T-cell (primary cell): ENCODE measurements at places on chromosomes 3 and 15. TPM values are rescaled to one million over a fixed set of nuclear protein-coding genes. Genes with fewer than 3 reads are reported as not detected.

GRCh38 chr3:2944628-2945027 lies 165.5 kb downstream of the IL5RA start:
- no peak for DNase-seq

- no peak for DNase-seq
Observed at GRCh38 chr3:13762906-13763305, 117.0 kb downstream of the WNT7A start.

GRCh38 chr15:74620636-74621545 lies 5.3 kb downstream of the CLK3 start:
- DNase-seq = peak; percentile 66

GRCh38 chr3:175073219-175073905 lies 214.2 kb downstream of the NAALADL2 start:
- no peak for DNase-seq

GRCh38 chr15:40747685-40748631 lies 7.1 kb downstream of the RMDN3 start:
- no peak for DNase-seq

DNA sequence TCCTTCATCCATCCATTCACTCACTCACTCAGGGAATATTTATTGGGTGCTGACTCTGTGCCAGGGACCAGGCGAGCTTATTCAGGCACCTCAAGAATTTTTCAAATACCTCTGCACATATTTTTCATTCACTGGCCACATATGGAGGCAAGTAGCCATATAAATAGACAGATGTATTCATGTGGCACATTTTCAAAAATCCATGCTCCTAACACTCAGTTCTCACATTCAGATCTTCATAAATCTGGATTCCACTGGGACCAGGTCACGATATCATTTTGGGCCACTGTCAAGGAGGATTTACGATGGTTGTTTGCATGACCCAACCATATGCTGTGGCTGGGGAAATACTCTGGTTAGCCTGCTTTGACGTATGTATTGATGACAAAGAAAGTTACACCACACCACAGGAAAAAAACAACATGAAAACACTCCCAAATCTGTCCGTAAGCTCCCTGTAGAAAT lies 241.8 kb upstream of the LRTM1 start:
- no peak for DNase-seq

DNA sequence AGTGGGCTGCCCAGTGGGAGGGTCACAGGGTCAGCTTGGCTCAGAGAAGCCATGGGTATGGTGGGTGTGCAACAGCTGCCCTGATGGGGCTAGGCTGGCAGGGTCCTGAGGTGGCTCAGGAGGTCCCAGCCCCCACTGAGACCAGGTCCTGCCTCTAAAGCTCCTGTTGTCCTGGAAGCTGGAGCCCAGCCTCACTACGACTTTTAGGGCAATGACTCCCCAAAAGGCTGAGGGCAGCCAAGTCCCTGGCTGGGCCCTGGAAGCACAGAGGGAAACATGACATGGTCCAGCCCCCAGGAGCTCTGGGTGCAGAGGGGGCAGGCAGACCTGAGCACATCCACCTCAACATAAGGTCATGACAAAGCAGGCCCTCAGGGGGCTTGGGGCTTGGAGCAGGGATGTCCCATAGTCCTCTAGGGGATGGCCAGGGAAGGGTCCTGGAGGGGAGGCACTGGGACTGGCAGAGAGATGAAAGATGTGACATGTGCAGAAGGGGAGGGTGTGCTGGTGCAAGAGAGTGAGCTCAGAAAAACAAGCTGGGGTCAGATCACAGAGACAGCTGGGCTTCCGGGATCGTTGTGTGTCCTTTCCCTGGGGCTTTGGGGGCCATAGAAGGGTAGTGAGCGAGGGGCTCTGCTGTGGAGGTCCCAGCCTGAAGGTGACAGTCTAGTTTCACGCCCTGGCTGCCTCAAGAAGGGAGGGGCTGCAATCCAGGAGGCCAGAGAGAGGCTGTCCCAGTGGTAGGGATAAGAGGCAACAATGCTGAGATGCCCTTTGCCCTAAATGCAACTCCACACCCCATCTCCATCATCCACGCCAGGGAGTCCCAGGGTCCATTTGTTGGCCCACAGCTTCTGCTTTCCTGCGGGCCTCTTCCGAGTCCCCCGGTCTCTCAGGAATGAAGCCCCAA lies 639 bp upstream of the ITIH3 start:
- DNase-seq = no peak

DNA sequence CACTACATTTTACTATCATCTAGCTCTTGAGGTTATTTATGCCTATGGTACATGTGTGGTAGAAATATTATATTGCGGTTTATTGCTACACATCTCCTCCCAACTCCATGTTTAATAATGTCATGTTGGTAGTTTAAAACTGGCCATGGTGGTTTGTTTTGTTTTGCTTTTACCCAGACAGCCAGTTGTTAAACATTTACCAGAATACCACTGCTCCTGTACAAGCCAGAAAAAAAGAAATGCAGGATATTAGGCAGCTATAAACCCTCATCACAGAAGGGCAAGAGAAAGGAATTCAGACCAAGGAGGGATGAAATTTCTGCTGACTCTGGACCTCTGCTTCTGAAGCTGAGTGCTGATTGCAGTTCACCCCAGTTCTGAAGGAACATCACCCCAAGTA lies 451.8 kb upstream of the IL12A start:
- no peak for DNase-seq

DNA sequence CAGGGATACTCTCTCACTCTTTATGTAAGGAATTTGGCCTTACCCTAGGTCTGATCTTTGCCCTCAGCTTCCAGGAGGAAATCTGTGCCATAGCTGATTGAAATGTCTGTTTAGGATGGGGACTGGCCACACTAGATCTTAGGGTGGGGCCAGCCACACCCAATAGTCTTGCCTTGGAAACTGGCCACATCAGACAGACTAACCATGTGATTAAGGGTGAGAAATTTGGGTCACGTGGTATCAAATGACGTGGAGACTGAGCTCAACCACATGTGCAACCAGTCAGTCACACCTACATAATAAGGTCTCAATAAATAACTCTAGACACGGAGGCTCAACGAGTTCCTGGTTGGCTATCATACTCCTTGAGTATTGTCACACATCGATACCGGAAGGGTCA lies 113.5 kb downstream of the CNTN3 start:
- no peak for DNase-seq

- DNase-seq = no peak
Observed at GRCh38 chr15:68382286-68383007, 49.5 kb downstream of the ITGA11 start.

DNA sequence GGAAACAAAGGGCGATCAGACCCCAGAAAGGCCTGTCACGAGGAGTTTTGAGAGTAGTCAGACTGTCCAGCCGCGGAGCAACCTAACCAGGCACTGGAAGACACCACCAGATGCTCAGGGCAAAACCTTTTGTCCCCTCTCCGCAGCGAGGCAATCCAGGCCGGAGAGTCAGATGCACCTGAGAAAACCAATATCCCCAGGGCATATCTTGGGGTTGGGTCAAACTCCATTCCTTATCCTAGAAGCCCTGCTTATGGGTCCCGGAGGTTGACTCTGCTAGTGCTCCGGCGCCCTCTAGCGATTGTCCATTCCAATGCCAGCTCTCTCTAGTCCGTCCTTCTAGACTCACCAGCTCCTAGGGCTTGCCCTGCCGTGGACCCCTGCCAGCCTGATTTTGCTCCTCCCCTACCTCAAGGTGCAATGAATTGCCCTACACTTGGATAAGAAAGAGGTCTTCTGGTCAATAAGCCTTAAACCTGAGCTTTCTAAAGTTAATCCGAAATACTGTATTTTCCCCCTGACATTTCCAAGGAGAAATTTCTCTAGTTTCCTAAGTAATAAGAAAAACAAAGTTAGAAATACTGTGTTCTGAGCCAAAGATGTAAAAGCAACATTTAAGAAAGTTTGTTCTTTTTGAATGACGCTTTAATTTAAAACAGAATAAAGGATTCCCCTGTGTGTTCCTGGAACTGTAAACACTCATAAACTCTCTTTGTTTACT lies 5.5 kb downstream of the CPNE4 start:
- peak; percentile 1 for DNase-seq

DNA sequence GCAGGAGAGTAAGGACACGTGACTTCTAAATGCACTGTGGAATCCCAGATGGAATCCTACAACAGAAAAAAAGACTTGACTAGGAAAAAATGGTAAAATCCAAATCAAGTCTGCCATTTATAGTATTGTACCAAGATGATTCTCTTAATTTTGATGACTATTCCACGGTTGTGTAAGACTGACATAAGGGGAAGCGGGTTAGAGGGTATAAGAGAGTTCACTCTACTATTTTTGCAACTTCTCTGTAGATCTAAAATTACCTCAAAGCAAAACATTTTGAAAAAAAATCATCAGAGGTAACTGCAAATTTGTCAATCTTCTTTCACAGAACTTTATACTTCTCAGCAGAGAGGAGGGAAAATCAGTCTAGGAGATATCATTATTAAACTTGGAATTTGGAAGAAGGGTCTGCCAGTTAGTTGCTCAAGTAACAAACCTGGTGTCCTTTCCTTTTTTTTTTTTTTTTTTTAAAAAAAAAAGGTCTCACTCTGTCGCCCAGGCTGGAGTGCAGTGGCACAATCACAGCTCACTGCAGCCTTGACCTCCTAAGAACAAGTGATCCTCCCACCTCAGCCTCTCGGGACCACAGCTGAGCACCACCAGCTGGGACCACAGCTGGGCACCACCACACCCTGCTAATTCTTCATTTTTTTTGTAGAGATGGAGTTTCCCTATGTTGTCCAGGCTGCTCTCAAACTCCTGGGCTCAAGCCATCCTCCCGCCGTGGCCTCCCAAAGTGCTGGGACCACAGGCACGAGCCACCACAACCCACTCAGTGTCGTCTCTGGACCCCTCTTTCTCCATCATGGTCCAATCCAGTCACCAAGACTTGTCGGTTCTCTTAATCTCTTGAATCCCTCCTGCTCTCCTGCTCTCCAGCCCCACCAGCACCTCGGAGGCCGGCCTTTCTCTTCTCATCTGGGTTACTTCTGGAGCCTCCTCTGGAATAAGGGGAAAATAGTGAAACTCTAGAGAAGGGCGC lies 14.9 kb upstream of the HES1 start:
- DNase-seq = no peak

GRCh38 chr3:18987862-18988447 lies 160.4 kb upstream of the KCNH8 start:
- DNase-seq = no peak

DNA sequence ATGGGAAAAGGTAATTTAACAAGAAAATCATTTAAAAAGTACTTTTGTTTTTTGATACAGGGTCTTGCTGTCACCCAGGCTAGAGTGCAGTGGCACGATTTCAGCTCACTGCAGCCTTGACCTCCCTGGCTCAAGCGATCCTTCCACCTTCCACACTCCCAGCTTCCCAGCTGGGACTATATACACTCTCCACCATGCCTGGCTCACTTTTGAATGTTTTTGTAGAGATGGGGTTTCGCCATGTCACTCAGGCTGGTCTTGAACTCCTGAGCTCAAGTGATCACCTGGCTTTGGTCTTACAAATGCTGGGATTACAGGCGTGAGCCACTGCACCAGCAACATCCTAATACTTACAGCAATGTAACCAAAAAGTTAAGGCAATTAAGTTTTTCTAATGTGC lies 3.5 kb upstream of the ZBTB11 start:
- DNase-seq = no peak

GRCh38 chr3:14418296-14419250 lies 16.2 kb downstream of the SLC6A6 start:
- no peak for DNase-seq

DNA sequence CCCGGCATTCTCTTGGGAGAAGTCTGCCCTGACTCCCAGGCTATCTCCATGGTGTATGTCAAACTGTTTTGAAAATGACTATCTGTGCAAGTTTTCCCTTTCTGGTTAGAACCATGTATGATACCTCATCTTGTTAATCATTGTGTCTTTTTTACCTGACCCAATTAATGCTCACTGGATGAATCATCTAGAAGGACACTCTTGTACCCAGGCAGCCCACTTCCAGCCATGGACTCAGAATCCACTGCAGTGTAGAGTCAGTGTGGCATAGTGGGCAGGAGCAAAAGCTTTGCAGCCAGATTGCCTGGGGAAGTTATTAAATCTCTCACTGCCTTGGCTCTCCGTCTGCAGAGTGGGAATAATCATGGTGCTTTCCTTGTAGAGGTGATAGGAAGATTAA lies 1.2 kb downstream of the FAM3D start:
- no peak for DNase-seq

GRCh38 chr3:189277711-189278110 lies 105.9 kb downstream of the TPRG1 start:
- no peak for DNase-seq

- no peak for DNase-seq
Observed at GRCh38 chr15:51244423-51244869, 94.0 kb downstream of the CYP19A1 start.

GRCh38 chr3:70753572-70753971 lies 441.1 kb upstream of the MDFIC2 start:
- DNase-seq = no peak

GRCh38 chr3:43893727-43894126 lies 203.0 kb downstream of the ABHD5 start:
- DNase-seq = no peak

DNA sequence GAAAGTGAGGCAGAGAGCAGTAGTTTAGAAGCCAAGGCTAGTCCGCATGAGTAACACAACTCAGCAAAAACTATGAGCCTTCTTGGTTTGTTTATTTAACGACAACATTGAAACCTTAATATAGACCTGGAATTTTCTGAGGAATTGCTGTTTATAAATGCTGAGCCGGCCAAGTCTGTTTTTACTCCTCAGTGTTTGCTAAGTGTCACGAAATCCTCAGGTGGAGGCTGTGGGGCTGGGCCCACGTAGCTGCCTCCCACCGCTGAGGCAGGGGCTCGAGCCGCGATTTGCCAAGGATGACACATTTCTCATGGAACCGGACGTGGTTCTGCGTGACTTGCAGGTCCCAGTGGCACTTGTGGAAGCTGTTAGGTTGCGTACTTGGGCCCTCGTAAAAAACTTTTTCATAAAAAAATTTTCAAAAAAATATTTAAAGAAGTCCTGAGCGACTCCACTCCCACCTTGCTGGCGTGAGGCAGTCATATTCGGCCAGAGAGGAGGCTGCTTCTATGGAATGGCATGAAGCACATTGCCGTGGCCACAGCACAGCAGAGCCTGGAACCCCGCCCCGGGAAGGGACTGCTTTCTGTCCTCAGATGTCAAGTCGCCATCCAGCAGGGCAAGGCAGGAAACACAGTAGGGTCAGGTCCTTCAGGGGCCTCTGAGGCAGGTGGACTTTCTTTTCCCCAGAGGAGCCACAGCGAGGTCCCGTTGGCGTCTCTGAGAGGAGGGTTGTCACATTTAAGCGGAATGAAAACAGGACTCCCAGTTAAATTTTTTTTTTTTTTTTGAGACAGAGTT lies 64.8 kb upstream of the PCSK6 start:
- no peak for DNase-seq

- no peak for DNase-seq
Observed at GRCh38 chr15:39598958-39599845, 18.3 kb downstream of the THBS1 start.

Gene BCHE
- not detected for total RNA-seq

Gene ROBO2
- not detected for total RNA-seq

Gene HACD2
- total RNA-seq = 20.4 TPM

Gene CYP1A1
- total RNA-seq = 3.3 TPM

Gene EPHA6
- total RNA-seq = not detected

Gene SLC6A11
- not detected for total RNA-seq

Gene RAB6B
- 0.76 TPM for total RNA-seq

Gene SLC41A3
- total RNA-seq = 35.1 TPM

Gene ZKSCAN7
- total RNA-seq = 4.2 TPM

Gene GOLGA6L1
- total RNA-seq = not detected

Gene CACNA2D3
- not detected for total RNA-seq

Gene ACKR4
- not detected for total RNA-seq
